WTC11 (cell line): ENCODE measurements at places on chromosomes 1 and 21.

DNA sequence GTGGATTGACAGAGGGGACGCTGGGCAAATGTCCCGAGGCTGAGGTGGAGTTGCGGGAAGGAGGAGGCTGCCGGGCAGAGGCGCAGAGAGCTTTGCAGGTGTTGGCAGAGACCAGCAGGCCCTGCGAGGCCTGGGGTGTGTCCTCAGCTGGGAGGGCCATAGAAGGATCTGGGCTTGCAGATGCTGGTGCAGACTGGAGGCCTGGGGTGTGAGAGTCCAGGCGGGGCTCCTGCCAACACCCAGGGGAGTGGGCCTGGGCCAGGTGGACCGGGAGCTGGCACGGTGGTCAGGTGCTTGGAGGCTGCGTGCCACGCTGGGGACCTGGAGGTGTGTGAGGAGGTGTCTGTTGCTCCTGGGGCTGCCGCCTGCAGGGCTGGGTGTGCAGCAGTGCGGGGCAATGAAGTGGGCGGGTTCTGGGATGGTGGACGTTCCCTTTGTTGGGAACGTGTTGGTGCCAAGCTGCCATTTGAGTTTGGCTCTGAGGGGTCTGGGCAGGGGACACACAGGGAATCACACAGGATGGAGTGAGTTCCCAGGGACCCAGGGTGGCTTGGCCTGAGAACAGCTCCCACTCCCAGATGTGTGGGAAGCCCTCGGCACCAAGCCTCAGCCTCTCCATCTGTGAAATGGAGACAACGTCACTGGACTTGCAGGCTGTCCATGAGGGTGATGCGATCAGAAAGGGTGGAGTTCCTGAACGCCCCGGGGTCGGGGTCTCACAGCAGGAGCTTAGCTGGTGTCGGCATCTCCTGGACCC, 39.9 kb upstream of the POFUT2 start:
- DNase-seq = no peak

GRCh38 chr1:15525050-15526020, 1.3 kb upstream of the DNAJC16 start:
- peak; percentile 31 for DNase-seq

DNA sequence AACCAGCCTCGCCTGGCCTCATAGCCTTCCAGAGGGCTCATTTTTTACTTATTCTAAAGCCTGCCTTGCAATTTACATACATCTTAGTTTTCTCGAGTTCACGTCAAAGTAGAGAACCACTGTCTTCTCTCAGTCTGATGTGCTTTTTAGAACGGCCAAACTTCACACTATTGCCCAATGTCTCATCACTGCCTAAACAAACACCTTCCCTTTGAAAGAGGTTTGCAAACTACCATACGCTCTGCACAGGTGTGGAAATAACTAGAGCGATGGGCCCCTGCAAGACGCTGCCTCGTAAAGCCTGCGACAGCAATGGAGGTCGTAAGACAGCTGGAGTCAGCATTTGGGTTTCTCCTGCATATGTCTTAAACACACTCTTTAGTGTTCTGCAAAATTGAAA, 22.6 kb downstream of the PRDM15 start:
- no peak for DNase-seq

DNA sequence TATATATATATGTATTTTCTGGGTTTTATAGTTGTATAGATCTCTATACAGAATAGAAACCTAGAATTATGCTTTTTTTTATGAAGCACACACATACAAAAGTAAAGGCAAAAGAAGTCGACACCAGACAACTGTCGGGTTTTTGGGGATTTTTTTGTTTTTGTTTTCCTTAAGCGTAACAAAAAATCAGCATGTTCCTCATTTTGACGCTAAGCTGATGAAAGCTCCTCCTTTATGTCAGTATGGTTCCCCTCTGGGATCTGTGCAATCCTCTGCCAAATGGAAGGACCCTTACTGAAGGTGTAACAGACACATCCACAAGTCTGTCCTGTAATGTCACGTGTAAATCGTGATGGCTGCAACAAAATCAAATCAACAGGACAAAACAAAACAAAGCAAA, 226.2 kb downstream of the RHOU start:
- DNase-seq = no peak

DNA sequence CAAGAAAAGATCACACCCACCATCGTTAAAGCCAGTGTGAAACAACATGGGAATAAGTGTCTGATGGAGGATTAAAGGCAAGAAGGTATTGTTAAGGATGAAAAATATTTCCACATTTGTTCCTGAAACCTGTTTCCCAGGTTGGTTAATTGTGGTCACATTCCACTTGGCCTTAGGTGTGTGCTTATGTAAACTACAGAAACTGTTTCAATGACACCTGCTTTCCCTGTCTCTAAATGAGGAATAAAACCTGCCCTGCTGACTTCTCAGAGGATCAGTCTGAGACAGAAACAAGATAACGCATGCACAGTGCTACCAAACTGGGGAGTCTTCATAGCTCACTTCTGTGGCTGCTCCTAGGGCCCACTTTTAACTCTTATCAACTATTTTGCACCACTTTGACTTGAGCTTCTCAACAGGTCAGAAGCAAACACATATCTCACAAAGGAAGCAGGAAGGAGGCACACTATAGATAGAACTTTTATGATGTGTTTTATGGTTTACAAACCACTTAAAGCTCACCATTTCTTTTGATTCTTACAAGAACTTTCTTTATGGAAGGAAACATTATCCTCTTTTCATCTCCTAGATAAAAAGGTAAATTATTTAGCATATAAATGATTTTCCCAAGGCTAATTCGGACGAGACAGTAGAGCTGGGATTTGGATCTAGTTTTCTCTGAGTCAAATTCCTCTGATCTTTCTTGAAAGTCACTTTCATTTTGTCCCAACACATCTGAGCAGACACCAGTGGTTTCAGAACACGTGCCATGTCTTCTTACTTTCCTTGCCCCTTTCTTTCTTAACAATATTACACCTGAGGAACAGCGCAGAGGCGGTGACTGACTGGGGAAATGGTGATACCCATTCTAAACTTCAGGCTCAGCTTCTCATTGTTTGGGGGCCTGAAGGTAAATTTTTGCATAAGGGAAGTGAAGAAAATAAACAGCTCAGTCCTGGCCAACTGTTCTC, 33.4 kb downstream of the CYP2J2 start:
- DNase-seq = no peak

DNA sequence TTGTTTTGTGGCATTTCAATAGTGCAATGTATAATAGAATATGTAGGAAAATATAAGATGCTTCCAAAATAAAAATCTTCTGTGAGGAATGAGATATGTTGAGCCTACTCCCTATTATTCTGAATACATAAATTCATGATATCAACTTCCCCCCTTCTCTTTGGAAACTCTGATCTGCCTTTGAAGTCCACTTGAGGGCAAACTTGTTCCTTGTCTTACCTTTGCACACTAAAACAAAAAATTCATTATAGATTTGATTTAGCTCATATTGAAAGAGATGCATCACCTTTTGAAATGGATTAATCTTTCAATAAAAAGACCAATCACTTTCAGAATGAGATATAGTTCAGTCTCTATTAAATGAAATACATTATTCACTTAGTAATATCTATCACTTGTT, 580.7 kb upstream of the ADGRL4 start:
- no peak for DNase-seq

DNA sequence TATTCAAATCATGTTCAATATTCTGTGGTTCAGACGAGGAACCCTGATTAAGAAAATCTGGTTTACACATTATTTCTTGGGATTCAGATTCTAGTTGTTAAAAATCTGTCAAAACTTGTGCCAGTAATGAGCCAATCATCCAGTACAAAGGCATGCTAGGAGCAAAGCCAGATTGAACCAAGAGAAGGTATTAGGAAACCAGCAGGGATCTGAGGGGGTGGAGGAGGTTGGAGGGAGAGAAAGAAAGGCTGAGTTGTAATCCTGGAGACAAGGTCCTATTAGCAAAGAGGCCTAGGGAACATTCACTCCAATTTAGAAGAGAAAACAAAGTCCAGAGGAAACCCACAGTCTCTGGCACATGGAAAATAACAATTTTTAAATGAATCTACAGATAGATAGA, 352.9 kb downstream of the LTN1 start:
- no peak for DNase-seq

DNA sequence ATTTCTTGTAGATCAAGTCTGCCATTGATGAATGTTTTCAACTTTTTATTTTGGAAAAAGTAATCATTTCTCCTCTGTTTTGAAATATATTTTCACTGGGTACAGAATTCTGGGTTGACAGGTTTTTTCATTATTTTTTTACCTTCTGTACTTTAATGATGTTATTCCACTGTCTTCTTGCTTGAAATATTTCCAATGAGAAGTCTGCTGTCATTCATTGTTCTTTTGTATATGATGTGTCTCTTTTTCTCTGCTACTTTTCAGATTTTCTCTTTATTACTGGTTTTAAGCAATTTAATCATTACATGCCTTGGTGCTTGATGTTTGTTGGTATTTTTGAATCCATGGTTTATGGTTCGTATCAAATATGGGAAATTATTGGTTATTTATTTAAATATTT, 22.4 kb upstream of the FOXO6 start:
- DNase-seq = no peak

DNA sequence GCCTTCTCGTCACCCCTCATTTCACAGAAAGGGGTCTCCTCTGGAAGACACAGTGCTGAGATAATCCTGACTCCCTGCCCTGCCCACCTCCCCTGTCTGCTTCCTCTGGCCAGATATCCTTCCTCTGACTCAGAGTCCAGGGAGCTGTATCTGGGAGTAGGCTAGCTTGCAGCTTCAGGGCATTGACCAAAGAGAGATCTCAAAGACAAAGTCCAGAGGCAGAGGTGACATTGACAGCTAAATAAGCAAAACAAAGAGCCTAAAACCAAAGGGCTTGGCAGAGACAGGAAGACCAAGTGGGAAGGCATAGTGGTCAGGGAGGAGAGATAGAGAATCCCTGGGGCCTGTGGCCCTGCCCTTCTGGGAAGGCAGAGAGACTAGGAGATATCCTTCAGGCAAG, 64.9 kb downstream of the TNR start:
- DNase-seq = no peak

GRCh38 chr1:76186554-76187170, 112.1 kb downstream of the ST6GALNAC3 start:
- DNase-seq = no peak

GRCh38 chr1:42035205-42035829, 116.6 kb upstream of the HIVEP3 start:
- peak; percentile 64 for DNase-seq
